ENCODE measurements at places on chromosomes 6 and 20. TPM values are rescaled to one million over a fixed set of nuclear protein-coding genes. Genes with fewer than 3 reads are reported as not detected.

- no peak for DNase-seq
Measured at GRCh38 chr6:3163248-3163594, 5.9 kb upstream of the TUBB2A start.

DNA sequence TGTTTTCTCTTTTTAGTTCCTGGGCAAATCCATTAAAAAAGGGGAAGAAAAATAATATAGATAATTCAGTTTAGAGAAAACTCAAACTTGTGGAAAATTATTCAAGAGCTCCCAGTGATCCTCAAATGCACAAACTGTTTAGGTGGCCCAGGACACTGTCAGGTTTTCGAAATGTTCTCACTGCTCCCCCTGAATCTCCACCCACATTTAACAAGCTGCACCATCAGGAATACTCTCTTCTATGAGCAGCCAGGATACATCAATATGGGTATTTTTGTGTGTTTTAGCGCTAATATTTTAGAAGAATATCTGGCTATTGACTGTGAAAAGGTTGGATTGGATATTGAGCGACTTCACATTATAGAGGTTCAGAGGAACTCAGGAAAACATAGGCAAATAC is 43.9 kb downstream of the OR2B2 start:
- no peak for DNase-seq

DNA sequence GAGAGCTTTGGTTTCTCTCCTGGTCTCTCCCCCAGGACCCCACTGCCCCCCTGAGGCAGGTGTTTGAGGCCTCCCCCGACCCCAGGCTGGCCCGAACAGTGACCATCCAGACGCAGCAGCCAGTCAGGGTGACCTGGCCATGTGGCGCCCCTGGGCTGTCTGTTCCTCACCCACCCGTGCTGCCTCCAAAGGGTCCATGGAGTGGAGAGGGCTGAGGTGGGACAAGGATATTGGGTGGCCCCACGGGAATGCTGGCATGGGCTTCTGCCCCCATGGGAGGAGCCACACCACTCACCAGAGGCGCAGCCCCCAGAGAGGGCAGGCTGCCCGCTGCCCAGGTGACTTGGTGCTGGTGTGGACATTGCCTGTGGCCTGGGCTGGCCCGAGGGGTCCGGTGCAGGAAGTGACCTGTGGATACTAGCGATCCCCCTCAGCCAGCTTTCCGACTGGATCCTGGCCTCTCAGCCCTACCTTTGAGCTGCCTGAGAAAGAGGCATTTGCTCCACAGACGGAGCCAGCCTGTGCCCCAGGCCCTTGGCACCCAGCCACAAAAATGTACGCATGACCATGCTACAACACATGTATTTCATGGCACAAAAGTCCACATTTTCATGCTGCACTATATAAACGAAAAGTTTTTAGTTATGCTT is 50.8 kb downstream of the BCAS4 start:
- no peak for DNase-seq

DNA sequence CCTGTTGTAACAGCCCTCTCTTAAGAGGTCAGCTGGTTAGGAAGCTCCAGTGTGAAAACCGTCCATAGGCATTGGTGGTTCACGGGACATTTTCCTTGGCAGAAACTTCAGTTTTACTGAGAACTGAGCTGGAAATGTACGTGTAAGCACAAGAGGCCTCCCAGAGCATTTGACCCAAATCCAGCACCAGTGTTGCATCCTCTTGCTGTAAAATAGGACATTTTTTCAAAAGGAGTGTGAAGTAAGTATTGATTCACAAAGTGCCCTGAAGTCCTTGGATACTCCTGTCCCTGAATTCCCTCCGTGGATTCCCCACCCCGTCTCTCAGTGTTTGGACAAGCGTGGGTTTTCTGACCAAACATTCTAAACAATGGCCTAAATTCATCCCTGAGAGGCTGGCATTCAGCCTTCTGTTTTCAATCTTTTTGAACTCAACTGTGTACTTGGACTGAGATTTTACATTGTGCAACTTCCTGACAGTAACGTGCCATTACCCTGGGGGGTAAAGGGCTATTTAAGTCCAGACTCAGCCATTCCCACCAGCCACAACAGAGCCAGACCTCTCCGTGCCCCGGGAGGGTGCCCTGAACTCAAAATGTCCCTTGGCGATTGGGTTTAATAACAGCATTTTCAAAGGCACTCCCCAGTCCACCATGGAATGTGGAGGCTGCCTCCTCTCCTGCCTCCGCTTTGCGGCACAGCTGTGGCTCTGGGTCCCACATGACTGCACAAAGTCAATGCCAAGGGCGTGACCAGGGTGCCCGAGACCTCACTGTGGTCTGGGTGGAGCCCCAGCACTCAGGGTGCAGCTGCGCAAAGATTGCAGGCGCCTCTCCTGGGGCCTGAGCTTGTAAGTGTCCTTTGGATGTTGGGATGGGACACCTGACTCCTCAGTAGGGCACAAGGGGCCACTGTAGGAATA is 92.7 kb upstream of the AFDN start:
- no peak for DNase-seq

DNA sequence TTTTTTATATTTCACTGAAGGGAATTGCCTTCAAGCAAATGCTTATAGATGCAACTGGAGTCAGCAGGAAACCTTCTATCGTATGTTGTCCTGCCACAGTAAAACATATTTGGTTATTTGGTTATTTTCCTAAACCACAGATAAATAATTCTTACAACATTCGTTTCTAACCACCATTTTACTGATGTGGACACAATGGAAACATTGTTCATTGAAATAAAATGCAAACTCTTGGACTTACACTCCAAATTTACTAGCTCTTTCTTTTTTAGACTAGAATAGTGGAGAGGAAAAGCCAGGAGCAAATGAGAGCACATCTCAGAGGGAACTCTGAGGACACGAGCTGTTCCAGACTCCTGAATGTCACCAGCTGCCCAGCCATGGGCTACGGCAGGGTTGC is 114.8 kb downstream of the RPS12 start:
- DNase-seq, result no peak

HTR1E gene
- polyA plus RNA-seq, result 0.93 TPM
